ENCODE measurements at places on chromosomes 5 and 9.

DNA sequence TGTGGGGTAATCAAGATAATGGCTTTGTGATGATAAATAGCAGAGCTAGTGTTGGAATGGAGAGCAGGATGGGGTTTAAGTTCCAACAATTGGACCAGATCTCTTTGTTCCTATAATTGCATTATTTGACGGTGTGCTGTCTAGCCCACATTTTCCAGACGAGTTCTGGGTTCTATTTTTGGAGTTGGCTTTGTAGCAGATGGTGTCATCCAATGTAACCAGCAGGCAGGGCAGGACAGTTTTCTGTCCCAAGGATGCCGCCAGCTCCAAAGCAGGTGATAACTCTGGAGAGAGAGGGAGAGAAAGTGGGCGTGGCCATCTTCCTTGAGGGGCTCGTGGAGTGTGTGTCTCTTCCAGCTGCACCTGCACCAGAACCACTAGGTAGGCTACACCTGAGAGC, 251.3 kb downstream of the KIF4B start:
- no peak for DNase-seq

DNA sequence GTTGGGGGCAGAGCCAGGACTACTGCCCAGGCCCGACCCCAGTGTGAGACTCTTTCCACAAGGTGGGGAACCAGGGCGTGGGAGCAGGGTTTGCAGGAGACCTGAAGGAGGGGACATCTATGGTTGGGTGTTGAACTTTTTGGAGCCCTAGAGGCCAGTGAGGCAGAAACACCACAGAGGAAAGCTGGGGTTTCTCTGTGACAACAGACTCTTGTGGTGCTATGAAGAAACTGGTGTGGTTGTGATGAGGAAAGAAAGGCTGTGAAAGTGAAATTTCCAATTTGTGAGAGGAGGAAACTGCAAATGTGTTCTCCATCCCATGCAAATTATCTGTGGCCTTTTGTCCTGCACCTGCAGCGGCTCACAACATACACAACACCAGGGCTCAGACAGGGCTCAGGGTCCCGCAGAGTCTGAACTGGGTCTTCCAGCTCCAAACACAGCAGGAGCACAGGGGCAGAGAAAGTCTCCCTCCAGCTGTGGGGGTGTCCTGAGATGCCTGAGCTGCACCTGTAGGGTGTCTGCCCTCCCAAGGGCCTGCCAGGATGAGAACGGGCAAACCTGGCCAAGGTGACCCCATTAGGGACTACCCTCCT, 51.4 kb upstream of the GRHPR start:
- DNase-seq = no peak

GRCh38 chr9:120852240-120853010, 9.7 kb upstream of the PSMD5 start:
- DNase-seq = no peak

DNA sequence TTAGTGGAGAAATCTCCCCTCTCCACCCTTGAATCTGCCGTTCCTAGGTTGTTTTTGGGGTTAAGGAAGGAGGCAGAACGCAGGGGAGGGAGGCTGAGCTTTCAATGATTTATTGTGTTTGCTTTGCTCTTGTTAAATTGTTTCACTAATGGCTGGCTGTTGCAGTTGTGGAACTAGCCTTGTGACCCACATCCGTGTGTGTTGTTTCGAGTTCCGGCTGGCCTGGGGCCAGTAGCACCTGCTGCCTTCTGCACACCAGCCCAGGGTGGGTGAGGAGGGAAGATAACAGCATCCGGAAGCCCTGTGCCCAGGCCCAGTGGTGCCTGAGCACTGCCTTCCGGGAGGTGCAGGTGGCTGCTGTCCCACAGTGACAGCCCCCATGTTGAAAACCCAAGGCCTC, 3.6 kb downstream of the ERGIC1 start:
- peak; percentile 94 for DNase-seq

DNA sequence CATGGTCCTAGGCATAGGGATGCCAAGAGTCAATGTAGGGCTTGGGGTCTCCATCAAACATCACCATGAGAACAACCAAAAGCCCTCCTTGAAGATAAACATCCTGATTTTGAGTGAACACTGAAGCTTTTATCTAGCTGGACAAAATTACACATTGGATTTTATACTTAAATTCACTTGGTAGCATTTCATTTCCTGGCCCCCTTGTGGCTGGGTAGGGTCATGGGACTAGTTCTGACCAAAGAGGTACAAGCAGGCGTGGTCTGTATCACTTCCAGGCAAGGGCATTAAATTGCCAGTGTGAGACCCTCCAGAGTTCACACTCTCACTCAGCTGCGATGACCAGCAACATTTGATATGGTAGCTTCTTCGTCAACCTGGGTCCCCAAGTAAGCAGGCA, 320.3 kb downstream of the ACTL7B start:
- DNase-seq = peak; percentile 24

GRCh38 chr5:113735751-113736150, 222.3 kb downstream of the YTHDC2 start:
- no peak for DNase-seq

- DNase-seq = no peak
Observed at GRCh38 chr9:89144238-89144637, 34.4 kb downstream of the SHC3 start.

- DNase-seq = no peak
Observed at GRCh38 chr9:69936427-69936826, 107.2 kb upstream of the MAMDC2 start.

- DNase-seq = no peak
Observed at GRCh38 chr9:131667576-131667975, 72.3 kb downstream of the RAPGEF1 start.

- DNase-seq = no peak
Observed at GRCh38 chr9:20553558-20554149, 68.6 kb downstream of the MLLT3 start.

- no peak for DNase-seq
Observed at GRCh38 chr5:44943647-44944046, 134.9 kb downstream of the MRPS30 start.

- no peak for DNase-seq
Observed at GRCh38 chr5:167912941-167913665, 378.3 kb upstream of the WWC1 start.

DNA sequence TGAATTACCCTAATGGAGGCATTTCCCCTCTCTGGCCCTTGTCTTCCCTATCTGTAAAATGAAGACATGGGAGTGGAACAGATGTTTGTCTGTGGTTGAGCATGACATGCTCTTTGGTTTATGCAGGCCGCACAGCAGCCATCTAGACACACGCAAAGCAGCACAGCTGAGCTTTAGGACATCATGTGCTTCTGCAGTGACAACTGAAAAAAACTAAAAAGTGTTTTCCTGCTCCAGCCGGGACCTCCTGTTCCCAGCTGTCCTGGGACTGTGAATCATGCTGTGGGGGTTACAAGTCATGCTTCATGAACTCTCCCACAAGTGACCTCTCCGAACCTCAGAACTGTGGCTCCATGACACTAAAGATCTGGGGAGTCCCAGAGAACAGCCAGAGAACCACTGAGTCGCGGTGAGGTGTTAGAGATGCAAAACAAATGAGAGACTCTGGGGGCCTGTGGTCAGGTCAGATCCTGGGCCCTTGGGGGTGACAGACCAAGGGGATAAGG, 1.7 kb downstream of the SMIM3 start:
- DNase-seq = peak; percentile 59

GRCh38 chr9:87115785-87116184, 168.5 kb upstream of the GAS1 start:
- DNase-seq = no peak

GRCh38 chr5:139075066-139076050, 122.8 kb downstream of the SIL1 start:
- no peak for DNase-seq

DNA sequence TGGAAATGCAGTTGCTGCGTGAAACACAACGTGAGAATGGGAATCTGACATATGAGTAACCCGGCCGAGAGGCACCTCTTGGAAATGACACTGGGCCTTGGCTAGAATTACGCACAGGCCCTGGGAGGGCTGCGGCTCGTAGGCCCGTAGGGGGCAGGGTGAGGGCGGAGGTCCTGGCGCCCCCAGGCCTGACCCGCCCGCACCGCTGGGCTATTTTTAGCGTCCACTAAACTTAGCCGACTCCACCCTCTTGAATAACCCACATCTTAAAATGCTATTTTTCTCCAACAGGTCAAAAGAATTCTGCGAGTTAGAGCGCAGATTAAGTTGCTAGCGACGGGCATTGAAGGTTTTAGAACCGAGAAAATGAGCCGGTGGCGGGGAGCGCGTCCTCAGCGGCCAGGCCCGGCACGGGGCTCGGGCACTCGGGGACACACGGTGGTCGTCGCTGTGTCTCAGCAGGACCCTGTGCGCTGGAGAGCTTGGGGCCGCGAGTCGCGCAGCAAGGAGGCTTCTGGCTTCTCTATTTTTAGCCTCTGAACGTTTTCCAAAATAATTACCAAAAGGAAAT, 168.5 kb downstream of the AUH start:
- DNase-seq = peak; percentile 81

GRCh38 chr5:84131372-84131771, 253.3 kb downstream of the EDIL3 start:
- no peak for DNase-seq

- DNase-seq = no peak
Observed at GRCh38 chr5:25119650-25120049, 474.9 kb upstream of the CDH10 start.

DNA sequence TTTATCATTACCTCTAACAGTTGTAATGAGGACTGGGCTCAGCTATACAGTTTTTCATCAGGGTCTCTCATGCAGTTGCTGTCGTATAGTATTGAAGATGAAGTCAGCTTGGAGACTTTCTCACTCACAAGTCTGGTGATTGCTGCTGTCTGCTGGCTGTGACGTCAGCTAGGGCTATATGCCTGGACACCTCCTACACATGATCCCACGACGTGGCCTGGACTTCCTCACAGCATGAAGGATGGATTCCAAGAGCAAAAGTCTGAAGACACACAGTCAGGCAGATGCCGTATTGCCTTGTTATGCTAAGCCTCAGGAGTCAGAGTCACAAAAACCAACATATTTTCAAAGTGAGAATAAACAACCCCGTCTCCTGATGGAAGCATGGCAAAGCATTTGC, 193.3 kb downstream of the LURAP1L start:
- DNase-seq = no peak

DNA sequence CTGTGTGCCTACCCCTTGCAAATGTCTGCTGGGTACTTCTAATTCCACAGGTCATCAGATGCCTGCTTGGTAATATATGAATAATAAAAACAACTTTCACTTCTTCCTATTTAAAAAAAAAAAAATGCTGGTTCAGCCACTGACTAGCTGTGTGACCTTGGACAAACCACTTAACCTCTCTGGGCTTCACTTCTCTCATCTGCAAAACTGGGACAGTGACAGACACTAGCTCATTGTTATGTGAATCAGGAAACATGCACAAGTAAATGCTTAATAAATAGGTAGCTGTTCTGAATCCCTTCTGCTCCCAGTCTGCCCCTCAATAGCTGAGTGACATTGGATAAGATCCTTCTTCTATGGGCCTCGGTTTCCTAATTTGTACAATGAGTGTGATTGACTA, 62.6 kb upstream of the HAND1 start:
- DNase-seq = no peak

- DNase-seq = no peak
Observed at GRCh38 chr9:114006931-114007691, 71.0 kb downstream of the AMBP start.

- DNase-seq = no peak
Observed at GRCh38 chr9:89179540-89179894, 899 bp upstream of the SHC3 start.

- DNase-seq = peak; percentile 31
Observed at GRCh38 chr5:891117-891836, 1.3 kb downstream of the BRD9 start.

DNA sequence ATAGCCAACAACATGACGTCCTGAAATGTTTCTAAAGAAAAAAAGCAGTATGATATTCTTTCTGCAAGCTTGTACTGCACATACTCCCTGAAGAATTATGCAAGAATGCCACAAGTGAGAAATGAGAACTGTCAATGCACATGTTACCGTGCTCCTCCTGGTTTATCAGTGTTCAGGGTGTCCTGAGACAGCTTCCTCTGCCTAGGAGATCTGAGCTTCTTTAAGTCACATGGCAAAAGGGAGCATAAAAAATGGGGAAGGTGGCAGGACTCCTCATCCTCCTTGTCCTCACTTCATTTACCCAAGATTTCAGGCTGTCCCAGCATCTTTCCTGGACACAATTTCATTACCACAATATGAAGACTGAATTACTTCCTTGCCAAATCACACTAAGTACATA, 238.2 kb downstream of the GLIS3 start:
- DNase-seq = no peak

DNA sequence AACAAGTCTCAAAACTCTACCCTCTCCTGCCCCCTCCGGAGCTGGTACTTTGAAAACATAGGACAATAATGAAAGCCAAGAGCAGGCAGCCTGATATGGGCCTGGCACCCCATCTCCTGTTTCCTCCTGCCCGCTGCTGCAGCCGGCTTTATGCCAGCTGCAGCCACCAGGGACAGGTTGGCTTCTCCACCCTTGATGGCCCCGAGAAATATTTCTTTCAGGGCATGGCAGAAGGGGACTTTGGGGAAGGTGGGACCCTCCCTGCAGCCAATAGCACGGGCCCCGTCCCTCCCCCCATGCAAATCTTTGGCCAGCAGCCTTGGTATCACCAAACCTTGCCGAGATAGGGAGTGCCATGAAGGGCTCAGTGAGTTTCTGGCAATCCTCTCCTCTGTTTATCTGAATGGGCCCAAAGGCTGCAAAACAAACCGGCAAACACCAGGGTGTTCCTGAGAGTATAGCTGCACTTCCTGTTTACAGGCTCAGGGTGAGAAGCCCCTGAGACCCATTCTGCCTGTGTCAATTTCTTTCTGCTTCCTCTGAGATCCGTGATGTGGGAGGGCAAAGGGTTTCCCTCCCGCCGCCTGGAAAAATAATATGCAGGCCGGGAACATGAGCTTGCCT, 73.4 kb upstream of the BOD1 start:
- peak; percentile 31 for DNase-seq

GRCh38 chr9:37952731-37953130, 48.8 kb upstream of the SLC25A51 start:
- no peak for DNase-seq

- DNase-seq = no peak
Observed at GRCh38 chr5:135085133-135085935, 51.3 kb upstream of the PITX1 start.

DNA sequence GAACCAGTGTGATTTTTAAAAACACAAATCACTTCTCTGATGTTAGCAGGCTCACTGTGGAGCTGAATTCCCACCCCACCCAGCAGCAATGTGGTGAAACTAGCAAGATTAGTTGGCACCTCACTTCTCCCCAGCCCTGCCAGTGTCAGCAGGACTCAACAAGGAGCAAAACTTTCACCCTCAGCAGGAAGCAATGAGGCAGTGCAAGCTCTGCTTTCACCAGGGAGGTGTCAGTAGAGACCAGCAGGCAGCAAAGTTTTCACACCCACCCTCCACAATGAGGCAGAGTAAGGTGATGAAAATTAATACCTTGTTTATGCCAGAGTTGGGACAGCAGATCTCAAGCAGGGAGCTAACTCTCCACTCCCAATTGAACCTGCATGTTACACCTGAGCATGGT, 565.0 kb downstream of the CETN3 start:
- DNase-seq = no peak

DNA sequence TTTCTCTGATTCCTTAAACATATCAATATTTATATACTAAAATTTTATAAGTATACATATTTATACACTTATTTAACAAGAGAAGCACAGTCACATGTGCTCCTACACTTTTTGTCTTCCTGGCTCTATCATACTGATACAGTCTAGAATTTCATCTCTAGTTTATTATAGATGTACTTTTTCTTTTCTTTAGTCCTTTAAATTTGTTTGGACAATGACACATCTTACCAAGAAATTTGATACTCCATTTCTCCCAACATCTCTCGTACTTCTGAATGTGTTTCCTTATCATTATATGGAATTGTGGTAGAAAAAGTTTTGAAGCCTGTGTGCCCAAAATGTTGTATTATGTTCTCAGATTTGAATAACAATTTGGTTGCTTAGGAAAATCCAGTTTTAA, 104.6 kb downstream of the DMRT2 start:
- DNase-seq = no peak
